ENCODE measurements at places on chromosomes 11 and 22. TPM values are rescaled to one million over a fixed set of nuclear protein-coding genes. Genes with fewer than 3 reads are reported as not detected.

- no peak for DNase-seq
Observed at GRCh38 chr11:120867024-120867423, 156.9 kb upstream of the TBCEL start.

DNA sequence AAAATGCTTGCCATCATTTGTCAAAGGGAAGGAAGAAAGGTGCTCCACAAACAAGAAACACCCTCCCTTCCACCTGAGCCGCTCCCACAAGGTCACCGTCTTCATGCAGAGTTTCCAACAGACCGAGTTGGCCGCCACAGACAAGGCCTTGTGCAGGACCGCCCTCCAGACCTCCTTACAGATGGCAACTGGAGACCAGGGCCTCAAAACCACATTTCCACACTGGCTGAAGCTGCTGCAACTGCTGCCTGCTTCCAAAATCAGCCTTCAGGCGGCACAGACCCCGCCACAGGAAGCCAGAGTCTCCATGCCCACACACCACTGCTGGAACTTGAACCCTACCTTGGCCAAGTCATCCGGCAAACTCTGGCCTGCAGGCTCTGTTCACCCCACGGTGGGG lies 6.3 kb downstream of the DEAF1 start:
- no peak for DNase-seq

DNA sequence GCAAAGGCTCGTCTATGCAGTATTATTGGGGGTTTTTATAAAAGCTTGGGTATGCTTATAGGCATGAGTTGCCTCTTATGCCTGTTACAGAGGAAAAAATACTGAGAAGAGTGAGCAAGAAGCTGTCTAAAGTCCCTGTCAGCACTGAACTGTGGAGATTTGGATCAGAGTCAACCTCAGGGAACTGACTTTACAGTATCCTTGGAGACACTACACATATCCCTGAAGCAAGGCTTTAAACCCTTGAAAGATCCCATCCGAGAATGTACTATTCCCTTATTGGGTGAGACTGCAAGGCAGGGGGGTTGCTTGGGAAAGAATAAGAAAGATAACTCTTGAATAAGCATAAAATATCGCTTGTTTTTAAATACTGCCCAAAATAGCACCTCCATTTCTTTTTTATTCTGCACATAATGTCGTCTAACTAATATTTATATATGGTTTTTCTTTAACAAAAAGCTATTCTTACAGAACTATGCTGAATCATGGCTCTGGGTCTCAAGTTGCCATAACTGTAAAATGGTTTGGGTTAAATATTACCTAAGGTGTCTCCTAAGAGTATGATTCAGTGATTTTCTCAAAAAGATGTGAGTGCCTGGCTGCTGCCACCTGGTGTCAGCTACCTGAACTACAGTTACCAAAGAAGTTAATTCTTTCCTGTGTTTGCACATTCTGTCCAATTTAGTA lies 1062.8 kb downstream of the DLG2 start:
- no peak for DNase-seq

- DNase-seq = no peak
Observed at GRCh38 chr11:64715756-64716472, 7.1 kb downstream of the NRXN2 start.

DNA sequence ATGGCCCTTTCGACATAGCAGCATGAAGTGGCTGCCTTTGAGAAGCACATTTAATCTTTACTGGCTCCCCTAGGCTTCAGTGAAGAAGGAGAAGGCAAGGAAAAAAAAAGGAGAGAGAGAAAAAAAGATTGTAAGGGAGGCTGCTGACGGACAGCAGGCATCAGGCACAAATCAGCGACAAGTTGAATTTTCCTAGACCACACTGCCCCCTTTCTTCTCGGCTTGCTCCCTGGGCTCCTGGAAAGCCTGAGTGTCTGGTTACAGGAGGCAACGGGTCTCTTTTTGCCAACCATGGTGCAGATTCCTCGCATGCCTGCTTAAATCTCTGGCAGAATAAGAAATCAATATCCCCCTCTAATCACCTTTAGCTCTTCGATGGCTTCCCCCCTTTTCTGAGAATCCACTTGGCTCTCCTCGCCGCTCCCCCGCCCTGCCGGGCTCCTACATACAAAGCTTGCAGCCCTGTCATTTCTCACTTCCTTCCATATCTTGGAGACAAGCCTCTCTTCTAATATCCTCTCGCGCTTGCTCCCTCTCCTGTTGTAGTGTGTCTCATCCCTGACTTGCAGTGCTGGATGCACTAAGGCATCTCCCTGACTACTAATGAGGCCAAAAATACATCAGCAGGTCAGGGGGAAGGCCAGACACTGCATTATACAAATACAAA lies 14.3 kb downstream of the BLID start:
- peak; percentile 25 for DNase-seq

- no peak for DNase-seq
Observed at GRCh38 chr22:24512043-24512442, 16.9 kb downstream of the UPB1 start.

- DNase-seq = no peak
Observed at GRCh38 chr11:69646493-69647389, 5.8 kb downstream of the CCND1 start.

DNA sequence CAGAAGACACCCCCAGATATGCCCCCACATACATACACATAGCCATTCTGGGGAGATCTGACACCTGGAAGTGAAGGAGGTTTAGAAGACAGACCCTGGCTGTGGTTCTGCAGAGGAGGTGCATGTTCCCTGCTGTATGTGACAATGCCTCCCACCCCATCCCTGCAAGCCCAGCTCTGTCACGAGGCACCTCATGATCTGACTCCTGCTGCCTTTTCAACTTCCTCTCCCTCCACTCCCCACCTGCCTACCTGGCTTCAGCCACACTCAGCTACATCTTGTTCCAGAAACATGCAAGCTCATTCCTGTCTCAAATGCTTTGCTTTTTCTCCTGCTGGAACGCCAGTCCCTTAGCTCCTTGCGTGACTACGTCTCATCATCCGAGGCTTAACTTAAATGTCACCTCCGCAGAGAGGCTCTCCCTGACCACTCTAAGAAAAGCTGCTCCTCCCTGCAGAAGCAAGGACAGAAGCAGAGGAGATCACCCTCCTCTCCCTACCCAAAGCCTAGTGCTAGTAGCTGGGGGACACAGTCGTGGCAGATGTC lies 114.5 kb downstream of the FEZ1 start:
- DNase-seq = no peak

DNA sequence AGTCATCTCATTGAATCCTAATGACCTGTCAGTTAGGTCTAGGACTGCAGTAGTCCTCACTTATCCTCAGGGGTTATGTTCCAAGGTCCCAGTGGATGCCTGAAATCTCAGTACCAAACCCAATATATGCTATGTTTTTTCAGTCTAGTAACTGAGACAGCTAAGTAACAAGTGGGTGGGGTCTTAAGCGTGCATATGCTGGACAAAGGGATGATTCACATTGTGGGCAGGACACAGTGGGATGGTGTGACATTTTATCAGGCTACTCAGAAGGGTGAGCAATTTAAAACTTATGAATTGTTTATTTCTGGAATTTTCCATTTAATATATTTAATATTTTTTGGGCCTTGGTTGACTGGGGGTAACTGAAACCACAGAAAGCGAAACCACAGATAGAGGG lies 29.0 kb downstream of the DDX10 start:
- no peak for DNase-seq

Gene C1QTNF5
- 46.4 TPM for total RNA-seq

Gene RTN4R
- 1.8 TPM for total RNA-seq

Gene OR5A1
- total RNA-seq = not detected

Gene RHOD
- total RNA-seq = 6.9 TPM
